ENCODE measurements at places on chromosomes 3 and 15. TPM values are rescaled to one million over a fixed set of nuclear protein-coding genes. Genes with fewer than 3 reads are reported as not detected.
A peak's percentile ranks its signal among the peaks of the same experiment; 100 is the strongest.

Gene MKRN2
- total RNA-seq: 32.9 TPM

Gene RHOV
- total RNA-seq: 0.22 TPM

Gene OR5K3
- not detected for total RNA-seq

Gene HTR3C
- total RNA-seq: not detected

Gene FBXO40
- total RNA-seq: not detected

- peaks cover 38% of the 10 kb centered on the region for H3K27me3 ChIP-seq
- DNase-seq: no peak
- peak overlapping the region; percentile 37 for H3K4me3 ChIP-seq
- peaks cover 8% of the 10 kb centered on the region for H3K4me1 ChIP-seq
- H3K27ac ChIP-seq: no peak overlapping the region
Measured at GRCh38 chr3:168250415-168250861, 154.7 kb upstream of the GOLIM4 start.

DNA sequence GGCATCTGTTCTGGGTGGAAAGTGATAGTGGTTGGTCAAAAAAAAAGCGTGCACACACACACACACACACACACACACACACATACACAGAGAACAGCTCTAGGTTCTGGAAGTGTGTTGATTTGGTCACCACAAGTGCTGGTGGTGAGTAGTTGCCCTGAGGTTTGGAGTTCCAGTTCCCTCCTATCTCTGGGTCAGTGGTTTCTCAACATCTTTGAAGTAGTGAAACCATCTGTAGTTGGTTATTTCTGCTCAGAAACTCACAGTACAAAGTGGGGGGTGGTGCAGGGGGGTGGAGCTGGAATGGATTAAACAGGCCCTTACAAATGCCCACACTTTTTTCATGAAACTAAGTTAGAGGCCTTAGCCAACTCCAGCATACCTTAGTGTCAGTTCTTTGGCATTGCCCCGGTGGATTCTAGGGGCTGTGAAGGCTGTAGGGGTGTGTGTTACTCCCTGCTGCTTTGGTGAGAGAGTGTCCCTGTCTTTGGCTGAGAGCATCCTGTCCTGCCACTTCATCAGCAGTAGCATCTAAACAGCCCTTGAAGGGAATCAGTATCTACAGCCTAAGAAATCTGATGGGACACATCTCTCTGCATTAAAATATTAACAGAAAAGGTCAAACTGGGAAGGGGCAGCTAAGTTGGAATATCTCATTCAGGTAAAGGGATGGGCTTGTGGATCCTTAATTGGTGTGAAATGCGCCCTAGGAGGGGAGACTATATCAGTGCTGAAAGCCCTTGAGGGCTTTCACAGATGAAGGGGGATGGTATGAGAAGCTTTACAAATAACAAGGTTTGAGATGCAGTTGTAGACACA, 20.6 kb downstream of the SMAD3 start:
- no peak overlapping the region for H3K4me3 ChIP-seq
- H3K27me3 ChIP-seq: no peaks in the 10 kb centered on the region
- H3K27ac ChIP-seq: peak overlapping the region; percentile 78
- peak; percentile 44 for DNase-seq
- H3K36me3 ChIP-seq: peaks cover 15% of the 10 kb centered on the region

DNA sequence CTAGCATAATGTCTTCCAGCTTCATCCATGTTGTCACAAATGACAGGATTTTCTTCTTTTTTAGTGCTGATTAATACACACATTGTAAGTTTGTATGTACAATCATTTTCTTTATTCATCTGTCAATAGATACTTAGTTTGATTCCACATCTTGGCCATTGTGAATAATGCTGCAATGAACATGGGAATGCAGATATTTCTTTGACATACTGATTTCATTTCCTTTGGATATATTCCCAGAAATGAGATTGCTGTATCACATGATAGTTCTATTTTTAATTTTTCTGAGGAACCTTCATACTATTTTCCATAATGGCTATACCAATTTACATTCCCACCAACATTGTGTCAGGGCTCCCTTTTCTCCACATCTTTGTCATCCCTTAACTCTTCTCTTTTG, 117.9 kb downstream of the MEIS2 start:
- H3K4me1 ChIP-seq: no peaks in the 10 kb centered on the region
- no peak overlapping the region for H3K27ac ChIP-seq
- H3K4me3 ChIP-seq: no peak overlapping the region
- DNase-seq: no peak

GRCh38 chr15:89149501-89150101, 61.3 kb downstream of the ABHD2 start:
- H3K4me1 ChIP-seq: no peaks in the 10 kb centered on the region
- no peak overlapping the region for H3K4me3 ChIP-seq
- peaks cover 23% of the 10 kb centered on the region for H3K36me3 ChIP-seq
- no peaks in the 10 kb centered on the region for H3K27me3 ChIP-seq
- no peak overlapping the region for H3K27ac ChIP-seq
